ENCODE measurements at places on chromosomes 2 and 18. TPM values are rescaled to one million over a fixed set of nuclear protein-coding genes. Genes with fewer than 3 reads are reported as not detected.

The NYAP2 gene
- not detected for total RNA-seq

The CDK15 gene
- total RNA-seq: 5.7 TPM

The CCDC148 gene
- 2.1 TPM for total RNA-seq

The WDR43 gene
- 122 TPM for total RNA-seq

The GAL3ST2 gene
- total RNA-seq: not detected

The FBLN7 gene
- 0.21 TPM for total RNA-seq

The KCNJ13 gene
- not detected for total RNA-seq

The EMX1 gene
- not detected for total RNA-seq

The TBR1 gene
- total RNA-seq: under 0.01 TPM

The TSPYL6 gene
- not detected for total RNA-seq
